Naive thymus-derived CD8-positive, alpha-beta T cell (primary cell): ENCODE measurements at places on chromosomes 3 and 15.

DNA sequence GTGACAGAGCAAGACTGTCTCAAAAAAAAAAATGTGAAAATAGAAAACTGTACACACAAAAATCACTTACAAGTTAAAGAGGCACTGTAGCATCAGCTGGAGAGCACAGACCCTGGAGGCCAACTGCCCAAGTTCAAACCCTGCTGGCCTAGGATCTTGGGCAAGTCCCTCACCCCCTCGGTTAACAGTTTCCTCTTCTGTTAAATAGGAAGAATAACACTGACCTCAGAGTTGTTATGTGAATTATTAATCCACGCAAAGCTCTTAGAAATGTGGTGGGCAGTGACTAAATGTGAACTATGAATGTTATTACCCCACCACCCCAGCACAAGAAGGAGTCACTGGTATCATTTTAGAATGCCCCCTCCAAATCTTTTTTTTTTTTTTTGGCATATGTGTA is 11.2 kb downstream of the CIB1 start:
- no peak for DNase-seq

DNA sequence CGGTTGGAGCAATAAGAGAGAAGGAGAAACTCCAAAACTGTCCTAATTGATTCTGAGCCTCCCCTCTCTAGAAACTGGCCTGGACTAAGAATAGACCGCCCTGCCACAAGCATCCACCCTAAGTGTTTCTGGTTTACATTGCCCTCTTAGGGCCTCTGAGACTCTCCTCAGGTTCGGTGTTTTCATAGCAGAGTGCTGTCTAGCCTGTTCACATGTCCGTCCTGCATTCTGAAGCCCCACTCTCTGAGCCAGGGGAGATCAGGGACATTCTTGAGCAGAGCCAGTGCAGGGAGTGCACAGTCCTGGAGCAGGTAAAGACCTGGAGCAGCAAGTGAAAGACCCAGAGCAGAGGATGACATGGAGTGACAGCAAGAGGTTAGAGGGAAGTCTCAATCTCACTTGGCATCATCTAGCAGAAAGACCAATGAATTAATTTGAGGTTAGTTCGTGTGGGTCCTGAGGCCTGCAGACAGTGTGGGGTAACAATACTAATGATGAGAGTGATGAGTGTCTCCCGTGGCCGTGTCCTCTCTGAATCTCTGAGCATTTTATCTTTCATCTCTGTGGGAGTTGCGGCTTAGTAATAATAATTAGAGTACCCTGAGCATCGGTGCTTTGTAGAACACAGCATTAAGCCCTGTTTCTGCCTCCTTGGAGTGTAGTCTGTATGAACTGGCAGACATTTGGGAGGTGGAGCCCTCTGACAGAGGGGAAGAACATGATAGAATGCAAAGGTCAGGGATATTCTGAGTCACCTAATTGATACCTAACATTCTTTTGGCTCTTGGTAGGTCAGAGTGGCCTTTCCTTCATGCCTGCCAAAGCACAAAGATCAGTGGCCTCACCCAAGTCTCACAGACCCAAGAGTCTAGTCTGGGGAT is 24.6 kb downstream of the MAPKBP1 start:
- no peak for DNase-seq

DNA sequence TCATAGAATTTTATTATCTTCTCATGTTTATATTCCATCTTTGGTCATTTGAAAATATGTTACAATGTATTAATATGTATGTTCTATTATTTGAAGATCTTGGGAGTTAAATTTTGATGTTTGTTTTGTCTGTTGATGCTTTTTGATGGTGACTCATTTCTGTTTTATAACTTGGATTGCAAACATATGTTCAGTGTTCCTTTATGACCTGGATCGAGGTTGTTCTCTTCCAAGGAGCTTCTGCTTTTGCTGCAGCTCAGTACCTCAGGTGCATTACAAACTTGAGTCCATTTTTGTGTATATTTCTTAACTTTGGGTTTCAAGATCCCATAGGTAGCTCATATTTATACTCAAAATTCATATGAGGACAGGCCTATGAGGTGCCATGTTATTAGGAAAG is 37.1 kb downstream of the ESYT3 start:
- DNase-seq: no peak

DNA sequence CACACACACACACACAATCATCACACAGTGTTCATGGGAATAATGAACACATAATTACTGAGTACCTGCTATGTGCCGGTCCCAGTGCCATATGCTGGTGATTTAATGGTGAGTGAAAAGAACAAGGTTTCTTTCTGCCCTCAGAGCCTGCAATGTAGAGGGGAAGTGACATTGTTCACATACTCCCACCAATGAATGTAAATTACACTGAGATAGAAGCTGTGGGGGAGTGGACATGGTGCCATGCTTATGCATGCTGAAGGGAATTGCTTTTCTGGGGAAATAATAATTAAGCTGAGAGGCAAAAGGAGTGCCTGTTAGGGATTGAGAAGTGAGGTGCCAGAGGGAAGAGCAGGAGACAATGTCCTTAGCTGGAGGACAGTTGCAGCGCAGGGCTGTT is 175.1 kb downstream of the MFSD1 start:
- DNase-seq: no peak

- DNase-seq: no peak
Observed at GRCh38 chr3:48247401-48247811, 6.5 kb downstream of the ZNF589 start.

DNA sequence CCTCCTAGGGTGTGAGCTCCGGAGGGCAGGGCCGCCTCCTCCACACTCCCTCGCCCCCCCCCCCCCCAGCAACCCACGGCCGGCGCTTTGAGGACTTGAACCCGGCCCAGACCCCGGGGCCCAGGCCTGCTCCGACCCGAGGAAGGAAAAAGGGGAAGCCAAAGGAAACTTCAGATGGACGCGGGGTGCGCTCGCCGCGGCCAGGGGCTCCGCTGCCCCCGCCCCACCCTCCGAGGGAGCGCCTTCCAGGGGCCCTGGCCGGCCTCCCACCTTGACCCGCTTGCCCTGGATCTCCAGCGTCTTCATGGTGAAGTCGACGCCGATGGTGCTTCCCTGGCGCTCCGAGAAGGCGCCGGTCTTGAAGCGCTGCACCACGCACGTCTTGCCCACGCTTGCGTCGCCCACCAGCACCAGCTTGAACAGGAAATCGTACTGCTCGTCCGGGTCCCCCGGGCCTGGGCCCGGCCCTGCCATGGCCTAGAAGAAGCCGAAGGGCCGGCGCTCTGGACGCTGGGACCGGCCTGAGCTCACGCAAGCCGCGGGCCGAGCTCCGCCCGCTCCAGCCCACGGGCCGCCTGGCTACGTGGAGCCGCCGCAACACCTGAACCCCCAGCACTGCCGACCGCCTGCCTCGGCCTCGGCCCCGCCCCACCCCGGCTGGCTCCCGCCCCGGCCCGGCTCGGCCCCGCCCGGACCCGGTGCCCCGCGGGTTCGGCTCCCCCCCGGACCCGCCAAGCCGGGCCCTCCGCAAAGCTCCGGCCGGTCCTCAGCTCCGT is 400 bp downstream of the RAB43 start:
- DNase-seq: peak; percentile 55

- no peak for DNase-seq
Observed at GRCh38 chr15:97189162-97189780, 771.2 kb upstream of the ARRDC4 start.

DNA sequence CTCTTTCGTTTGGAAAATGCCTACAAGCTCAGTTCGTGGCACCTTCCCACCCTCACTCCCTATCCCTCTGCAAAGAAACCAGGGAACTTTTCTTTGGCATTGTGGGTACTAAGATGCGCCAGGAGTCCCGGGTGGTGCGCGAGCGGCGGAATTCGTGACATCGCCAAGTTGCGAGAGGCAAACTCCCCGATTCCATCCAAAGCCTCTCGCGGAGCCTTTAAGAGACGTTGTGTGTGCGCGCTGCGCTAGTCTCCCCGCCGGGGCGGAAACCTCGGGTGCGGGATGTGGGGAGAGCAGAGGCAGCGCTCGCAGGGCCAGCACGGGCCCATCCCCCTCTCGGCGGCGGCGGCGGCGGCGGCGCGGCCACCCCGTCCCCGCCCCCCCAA is 443 bp upstream of the NR2F2 start:
- DNase-seq: no peak

DNA sequence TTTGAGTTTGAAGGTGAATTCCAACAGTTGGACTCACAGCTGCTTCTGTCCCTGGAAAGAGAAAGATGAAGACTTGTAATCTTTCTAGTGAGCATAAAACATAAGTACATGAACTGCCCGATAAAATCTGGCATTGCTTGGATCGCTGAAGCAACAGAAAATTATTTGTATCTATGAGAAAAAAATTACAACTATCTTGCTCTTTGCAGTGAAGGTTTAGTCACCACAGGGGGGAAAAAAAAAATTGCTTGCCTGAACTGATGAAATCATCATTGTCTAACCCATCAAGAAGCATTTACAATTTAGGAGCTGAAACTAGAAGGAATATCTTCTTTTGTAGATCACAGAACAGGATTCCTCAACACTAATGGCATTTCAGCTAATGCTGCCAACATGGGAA is 20.0 kb downstream of the TMEM207 start:
- no peak for DNase-seq

GRCh38 chr3:151377768-151378385 is 6.7 kb downstream of the P2RY12 start:
- DNase-seq: no peak

GRCh38 chr3:126406389-126407296 is 11.9 kb downstream of the CFAP100 start:
- DNase-seq: no peak

GRCh38 chr3:25902586-25902985 is 112.7 kb downstream of the OXSM start:
- DNase-seq: no peak

- DNase-seq: no peak
Observed at GRCh38 chr3:43153216-43154083, 47.6 kb upstream of the POMGNT2 start.

GRCh38 chr3:39144095-39144747 is 9.2 kb downstream of the CSRNP1 start:
- no peak for DNase-seq

DNA sequence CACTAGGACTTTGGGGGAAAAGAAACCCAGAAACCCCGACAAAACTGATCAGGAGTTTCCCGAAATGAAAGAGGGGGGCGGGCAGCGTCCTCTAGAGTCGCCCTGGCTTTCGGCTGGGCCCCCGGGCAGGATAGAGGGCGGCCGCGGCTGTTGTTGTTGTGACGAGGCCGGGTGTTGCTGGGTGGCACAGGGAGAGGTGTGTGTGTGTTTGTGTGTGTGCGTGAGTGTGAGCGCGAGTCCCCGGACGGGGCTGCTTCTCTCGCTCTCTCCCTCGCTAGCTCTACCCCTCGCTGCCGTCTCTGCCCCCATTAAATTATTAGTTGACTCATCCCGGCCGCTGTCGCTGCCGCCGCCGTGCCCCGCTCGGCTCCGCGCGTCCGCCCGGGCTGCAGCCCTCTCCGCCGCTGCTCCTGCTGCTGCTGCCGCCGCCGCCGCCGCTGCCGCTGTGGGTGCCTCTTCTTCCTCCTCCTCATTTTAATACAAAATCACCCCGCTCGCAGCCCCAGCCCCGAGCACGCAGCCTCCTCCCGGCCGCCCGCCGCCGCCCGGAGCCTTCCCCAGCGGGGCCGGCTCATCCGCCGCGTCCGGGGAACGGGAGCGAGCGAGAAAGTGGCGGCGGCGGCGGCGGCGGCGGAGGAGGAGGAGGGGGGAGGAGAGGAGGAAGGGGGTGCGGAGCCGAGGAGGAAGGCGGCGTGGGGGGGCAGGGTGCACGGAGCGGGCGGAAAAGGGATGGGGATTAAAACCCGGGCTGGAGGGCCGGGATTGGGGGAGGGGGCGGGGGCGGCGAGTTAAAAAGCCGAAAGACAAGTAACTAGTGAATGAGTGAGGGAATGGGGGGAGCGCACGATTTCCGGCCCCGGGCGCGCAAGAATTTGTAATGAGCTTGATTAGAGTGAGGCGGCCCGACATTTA is at the start of gene SATB1:
TSS of gene SATB1 (minus strand) at position 611 of the 912 bp plus-strand sequence. CDS start 4,372 bp downstream, outside the sequence.
- DNase-seq: peak; percentile 59

DNA sequence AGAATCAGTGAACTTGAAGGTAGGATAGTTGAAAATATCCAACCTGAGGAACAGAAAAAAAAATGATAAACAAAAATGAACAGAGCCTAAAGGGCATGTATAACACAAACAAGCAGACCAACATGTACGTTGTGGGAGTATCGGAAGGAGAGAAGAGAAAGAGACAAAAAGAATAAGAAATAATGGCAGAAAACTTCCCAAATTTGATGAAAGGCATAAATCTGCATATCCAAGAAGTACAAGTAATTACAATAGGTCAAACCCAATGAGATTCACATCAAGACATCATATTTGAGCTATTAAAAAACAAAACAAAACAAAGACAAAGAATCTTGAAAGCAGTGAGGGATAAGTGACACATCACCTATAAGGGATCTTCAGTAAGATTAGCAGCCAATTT is 38.1 kb upstream of the ATP13A5 start:
- DNase-seq: no peak

GRCh38 chr15:70632079-70632478 is 131.3 kb downstream of the UACA start:
- DNase-seq: no peak

GRCh38 chr3:42707620-42708355 is 5.2 kb upstream of the HHATL start:
- DNase-seq: no peak

DNA sequence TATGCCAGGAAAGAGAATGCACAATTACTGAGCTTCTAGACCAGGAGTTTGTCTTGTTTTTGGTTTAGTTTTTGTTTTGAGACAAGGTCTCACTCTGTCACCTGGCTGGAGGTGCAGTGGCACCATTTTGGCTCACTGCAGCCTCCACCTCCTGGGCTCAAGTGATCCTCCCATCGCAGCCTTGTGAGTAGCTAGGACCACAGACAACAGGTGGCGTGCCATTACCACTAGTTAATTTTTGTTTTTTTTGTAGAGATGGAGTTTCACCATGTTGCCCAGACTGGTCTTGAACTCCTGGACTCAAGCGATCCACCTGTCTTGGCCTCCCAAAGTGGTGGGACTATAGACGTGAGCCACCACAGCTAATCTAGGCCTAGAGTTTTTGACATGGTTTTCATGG is 104.4 kb upstream of the CCDC54 start:
- DNase-seq: no peak
